Bone marrow (tissue), 2 donors: ENCODE measurements at places on chromosomes 5 and 9.

GRCh38 chr5:76547242-76547890 lies 75.8 kb downstream of the F2RL2 start:
- no peak for DNase-seq

GRCh38 chr5:77494935-77495334 lies 2.8 kb upstream of the WDR41 start:
- no peak for DNase-seq

GRCh38 chr5:103234239-103234975 lies 24.2 kb upstream of the MACIR start:
- no peak for DNase-seq

GRCh38 chr9:32500768-32501167 lies 25.2 kb downstream of the RIGI start:
- DNase-seq, result no peak

DNA sequence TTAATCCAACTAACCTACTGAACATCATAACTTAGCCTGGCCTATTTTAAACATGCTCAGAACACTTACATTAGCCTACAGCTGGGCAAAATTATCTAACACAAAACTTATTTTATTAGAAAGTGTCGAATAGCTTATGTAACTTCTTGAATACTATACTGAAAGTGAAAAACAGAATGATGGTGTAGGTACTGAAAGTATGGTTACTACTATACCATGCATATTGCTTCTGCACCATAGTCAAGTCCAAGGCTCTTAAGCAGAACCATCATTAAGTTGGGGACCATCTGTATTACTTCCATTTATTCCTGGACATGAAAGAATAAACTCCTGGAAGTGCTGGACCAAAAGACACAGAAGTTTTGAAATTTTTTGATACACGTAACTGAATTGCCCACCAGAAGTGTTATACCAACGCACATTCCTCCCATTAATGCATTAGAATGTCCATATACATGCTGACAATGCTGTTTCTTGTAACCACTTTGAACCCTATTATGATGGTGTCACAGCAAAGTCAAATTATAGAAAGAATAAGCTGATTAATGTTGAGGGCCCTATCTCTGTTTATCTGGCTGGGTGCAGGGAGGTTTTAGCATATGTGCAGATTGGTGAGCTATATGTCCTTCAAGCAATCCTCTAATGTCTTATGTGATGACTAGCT lies 375.7 kb downstream of the ACTL7B start:
- no peak for DNase-seq

DNA sequence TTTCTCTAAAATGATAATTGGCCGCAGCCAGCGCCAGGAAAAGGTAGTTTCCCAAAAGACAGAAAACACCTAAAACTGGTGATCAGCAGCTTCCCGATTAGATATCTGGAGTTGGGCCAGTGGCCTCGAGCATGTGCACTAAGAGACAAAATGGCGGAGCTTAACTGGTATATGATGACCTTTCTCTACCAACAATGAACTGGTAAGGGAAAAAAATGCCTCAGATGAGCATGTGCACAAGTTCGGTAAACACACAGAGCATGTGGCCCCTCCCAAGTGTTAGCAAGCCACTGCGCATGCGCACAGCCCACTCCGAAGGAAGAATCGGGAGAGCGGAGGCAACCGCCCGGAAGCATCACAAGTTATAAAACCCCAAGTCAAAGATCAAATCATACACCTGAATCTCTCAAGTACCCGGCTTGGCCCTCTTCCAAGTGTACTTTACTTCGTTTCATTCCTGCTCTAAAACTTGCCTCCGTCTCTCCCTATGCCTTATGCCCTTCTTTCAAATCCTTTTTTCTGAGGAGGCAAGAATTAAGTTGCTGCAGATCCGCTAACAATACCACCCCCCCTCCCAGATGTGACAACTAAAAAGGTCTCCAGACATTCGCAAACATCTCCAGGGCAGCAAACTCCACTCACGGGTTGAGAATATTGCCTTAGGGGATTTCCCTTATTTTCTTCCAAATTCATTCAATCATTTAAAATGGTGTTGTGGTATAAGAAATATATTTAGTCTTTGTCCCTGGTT lies 15.0 kb upstream of the PTBP3 start:
- peak; percentile 4 for DNase-seq

- no peak for DNase-seq
Observed at GRCh38 chr9:73284377-73284776, 132.7 kb downstream of the ANXA1 start.

GRCh38 chr9:109186857-109187520 lies 19.9 kb upstream of the FRRS1L start:
- DNase-seq, result no peak

- DNase-seq, result no peak
Observed at GRCh38 chr9:36935768-36936497, 98.1 kb downstream of the PAX5 start.

- DNase-seq, result no peak
Observed at GRCh38 chr5:29379619-29380018, 1813.9 kb upstream of the CDH6 start.

GRCh38 chr9:121281614-121282276 lies 13.8 kb downstream of the GSN start:
- DNase-seq, result no peak

DNA sequence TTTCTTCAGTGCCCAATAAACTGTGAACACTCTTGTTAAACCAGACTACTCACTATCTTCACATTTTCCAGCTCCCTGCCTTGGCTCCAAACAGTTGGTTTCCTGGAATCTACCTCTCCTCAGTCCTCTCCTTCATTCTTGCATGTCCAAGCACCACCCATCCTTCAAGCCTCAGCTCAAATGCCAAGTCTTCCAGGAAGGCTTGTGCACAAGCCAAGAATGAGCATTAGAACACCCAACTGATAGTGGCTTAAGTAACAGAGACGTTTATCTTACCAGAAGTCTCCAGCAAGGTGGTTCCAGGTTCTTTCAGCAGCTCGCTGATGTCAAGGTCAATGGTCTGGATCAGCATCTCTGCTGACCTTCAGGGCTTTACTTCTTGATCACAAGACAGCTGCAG lies 60.1 kb downstream of the PTPDC1 start:
- no peak for DNase-seq

DNA sequence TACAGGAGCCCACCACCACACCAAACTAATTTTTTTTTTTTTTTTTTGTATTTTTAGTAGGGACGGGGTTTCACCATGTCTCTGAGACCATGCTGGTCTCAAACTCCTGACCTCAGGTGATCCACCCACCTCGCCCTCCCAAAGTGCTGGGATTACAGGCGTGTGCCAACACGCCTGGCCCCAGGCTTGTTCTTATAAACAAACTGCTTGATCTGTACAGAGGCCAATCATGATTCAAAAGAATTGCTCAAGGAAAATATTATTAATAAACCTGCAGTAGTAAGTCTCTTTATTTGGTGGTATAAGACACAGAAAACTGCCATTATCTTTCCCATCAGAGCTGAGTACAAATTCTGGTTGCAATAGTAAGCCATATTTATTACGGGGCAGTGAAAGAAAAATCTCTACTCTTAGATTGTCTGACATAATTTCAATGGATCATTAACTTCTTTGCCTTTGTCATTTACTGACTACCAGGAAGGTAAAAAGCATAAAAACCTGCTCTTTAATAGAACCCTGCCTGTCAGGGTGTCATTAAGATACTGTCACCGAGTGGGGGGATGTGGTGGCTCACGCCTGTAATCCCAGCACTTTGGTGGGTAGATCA lies 33.3 kb downstream of the RASEF start:
- DNase-seq, result no peak

GRCh38 chr5:14946815-14947620 lies 75.4 kb upstream of the ANKH start:
- no peak for DNase-seq

DNA sequence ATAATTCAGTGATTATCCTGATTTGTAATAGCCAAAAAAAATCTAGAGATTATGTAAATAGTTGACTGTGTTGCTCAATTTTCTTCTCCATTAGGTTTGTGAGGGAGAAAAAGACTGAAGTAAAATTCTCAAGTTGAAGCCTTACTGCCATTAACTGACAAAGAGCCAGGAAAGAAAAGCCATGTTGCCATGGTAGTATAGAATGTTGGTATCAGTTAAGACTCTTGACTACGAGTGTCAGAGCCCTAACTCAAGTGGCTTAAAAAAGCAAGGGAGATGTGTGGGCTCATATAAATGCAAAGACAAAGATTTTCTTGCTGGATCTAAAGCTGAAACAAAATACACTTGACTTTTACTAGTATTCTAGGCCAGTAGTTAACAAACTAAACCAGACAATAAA lies 571.7 kb downstream of the KCTD16 start:
- DNase-seq, result no peak

DNA sequence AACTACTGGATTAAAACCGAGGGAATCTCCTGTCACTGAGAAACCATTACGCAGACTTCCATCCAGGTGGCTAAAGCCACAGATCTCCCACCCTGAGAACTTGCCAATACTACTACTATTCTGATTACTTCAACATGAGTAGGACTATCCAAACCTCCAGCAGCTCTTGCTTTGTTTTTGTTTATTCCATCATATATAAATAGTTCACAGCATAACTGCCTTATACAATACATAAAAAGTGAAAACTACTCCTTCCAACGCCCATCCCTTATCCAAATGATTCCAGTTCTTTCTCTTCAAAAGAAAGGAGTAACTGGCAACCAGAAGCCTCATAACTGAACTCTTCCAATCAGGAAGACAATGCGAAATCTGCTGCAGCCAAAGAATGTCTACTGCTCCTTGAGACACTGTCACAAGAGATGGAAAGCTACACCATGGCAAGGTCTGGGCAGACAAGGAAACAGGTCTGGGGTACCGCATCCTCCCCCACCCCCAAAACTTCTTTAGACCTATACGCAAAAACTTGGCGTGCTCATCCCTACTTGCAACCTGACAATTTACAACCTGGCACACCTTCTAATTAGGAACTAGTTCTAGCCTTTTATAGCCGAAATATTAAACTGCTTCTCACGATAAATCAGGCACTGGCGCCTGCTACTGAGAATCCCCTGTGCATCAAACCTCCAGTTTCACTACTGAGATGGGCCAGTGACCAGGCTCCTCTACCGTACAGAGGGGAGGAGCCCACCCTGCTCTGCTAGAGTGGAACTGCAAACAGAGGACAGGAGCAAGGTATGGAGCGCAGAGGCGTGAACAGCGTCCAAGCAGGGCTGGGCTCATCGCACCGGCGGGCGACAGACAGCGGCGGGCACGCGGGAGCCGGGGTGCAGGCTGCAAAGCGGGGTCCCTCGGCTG lies 986 bp downstream of the PLPP1 start:
- DNase-seq, result no peak

DNA sequence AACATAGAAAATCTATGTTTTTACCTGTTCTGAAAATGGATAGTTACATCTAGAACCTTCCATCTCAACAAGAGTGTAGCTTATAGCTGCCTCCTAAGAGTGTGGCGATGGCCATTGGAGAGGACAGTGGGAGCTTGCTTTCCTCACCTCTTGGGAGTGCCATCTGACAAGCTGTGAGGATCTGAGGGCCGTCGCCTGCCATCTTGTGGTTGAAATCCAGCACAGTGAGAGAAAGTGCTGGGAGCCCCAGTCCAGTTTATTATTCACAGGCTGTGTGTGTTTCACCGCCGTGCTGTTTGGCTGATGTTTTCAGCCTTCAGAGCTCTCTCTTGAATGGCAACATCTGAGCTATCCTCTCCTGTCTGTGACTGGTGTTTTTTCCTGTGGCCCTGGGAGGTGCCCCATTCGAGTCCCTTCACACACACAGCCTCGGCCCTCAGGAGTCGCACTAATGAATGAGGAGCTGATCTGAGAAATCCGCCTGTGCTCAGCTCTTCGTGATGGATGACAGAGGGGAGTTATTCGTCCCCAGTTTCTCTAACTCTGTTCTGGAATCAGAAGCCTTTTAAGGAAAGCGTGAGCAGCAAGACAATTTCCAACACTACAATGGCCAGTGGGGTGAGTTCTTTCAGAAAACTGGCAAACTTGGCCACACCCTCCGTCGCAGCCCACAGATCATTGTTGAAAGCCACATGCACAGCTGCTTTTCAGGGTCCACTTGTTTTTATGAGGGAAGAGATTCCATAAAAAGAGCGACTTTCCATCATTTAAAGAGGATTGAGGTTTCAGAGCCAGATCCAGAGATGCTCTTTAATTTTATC lies 170.3 kb downstream of the PDZD2 start:
- no peak for DNase-seq

- no peak for DNase-seq
Observed at GRCh38 chr5:117095346-117096332, 521.0 kb upstream of the SEMA6A start.

DNA sequence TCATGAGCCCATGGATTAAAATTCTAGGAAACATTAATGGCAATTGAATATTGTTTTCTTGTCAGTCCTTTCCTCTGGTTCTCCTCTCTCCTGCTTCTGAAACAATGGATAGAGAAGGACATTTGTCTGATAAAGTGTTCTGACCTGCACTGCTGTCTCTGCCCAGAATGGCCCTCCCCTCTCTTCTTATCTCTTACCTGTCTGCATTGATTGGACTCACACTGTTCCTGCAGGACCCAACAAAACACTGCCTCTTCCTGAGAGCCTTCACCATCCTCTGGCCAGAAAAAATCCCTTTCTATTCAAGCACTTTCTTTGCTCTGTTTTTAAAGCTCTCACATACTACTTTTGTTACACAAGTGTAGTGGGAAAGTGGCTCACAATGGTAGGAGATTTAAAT lies 143.8 kb upstream of the DHFR start:
- no peak for DNase-seq

GRCh38 chr9:137738703-137739102 lies 119.9 kb downstream of the EHMT1 start:
- DNase-seq, result no peak

- DNase-seq, result no peak
Observed at GRCh38 chr9:127136880-127137639, 14.6 kb upstream of the ANGPTL2 start.

- DNase-seq, result no peak
Observed at GRCh38 chr9:80383331-80383730, 811.6 kb downstream of the TLE4 start.

- no peak for DNase-seq
Observed at GRCh38 chr9:114343471-114344187, 14.0 kb downstream of the ORM2 start.

DNA sequence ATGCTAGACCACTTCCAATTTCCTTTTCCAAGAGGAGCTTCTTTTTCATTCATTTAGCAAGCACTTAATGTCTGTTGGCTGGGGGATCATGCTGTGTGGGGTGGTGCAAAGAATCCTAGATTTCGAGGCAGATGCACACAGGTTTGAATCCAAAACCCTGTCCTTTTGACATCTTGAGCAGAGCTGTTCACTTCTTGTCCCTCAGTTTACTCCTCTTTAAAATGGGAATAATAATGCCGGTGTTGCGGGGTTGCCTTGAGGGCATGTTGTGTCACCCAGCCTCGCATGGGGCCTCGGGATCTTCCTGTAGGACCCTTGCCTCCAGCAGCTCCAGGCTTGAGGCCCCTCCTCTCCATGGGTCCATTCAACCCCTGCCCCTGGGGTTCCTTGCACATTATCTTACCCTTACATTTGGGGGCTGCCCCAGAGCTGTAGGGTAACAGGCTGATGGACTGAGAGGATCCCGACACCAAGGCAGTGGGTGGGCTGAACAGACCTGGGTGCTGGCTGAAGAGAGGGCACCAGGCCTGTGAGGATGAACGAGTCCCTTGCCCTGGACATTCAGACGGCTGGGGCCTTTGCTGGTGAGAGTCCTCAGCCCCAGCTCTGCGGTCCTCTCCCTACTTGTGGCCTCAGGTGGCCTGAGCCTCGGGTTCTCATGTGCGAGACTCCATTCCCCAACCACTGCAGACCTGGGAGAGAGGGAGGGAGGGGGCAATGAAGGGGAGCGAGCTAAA lies 145.8 kb downstream of the BARX1 start:
- no peak for DNase-seq
